ENCODE measurements at places on chromosomes 2 and 18.

- no peaks in the 10 kb centered on the region for H3K36me3 ChIP-seq
- no peak overlapping the region for H3K27ac ChIP-seq
- H3K4me3 ChIP-seq = no peak overlapping the region
- H3K27me3 ChIP-seq = no peaks in the 10 kb centered on the region
- H3K4me1 ChIP-seq = no peaks in the 10 kb centered on the region
Measured at GRCh38 chr18:61333746-61334490, 688 bp downstream of the CDH20 start.

GRCh38 chr2:64214281-64215115, 70.3 kb upstream of the PELI1 start:
- H3K27me3 ChIP-seq = no peaks in the 10 kb centered on the region
- H3K4me3 ChIP-seq = peak overlapping the region; percentile 55
- H3K4me1 ChIP-seq = peaks cover 33% of the 10 kb centered on the region
- peak overlapping the region; percentile 97 for H3K27ac ChIP-seq

GRCh38 chr18:35201256-35201931, 39.4 kb upstream of the ZNF397 start:
- H3K4me3 ChIP-seq = no peak overlapping the region
- H3K36me3 ChIP-seq = no peaks in the 10 kb centered on the region
- H3K4me1 ChIP-seq = 0 out of 2 replicates have a peak, but pooled peaks cover 2% of the 10 kb centered on the region
- H3K27me3 ChIP-seq = no peaks in the 10 kb centered on the region
- H3K27ac ChIP-seq = no peak overlapping the region

GRCh38 chr2:144484201-144484948, 35.5 kb downstream of the ZEB2 start:
- no peak for DNase-seq
- peaks cover 12% of the 10 kb centered on the region for H3K4me1 ChIP-seq
- no peaks in the 10 kb centered on the region for H3K27me3 ChIP-seq
- H3K36me3 ChIP-seq = no peaks in the 10 kb centered on the region

DNA sequence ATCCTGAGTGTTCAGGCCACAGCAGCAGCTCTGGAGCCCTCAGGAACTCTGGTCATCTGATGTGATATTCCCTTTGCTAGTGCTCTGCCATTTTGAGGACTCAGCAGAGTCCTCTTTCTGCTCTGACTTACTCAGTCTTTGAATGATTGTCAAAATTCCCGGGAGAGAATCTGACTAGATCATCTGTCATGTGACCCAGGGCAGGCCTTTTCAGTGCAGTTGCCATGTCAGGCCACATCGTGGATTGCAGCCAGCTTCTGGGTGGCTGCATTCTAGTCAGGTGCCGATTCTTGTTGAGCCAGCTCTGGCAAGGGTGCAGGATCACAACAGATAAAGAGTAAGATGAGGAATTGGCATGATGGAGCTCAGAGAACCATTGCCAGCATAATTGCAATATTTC, 795.6 kb downstream of the CPS1 start:
- H3K27me3 ChIP-seq = no peaks in the 10 kb centered on the region
- no peaks in the 10 kb centered on the region for H3K36me3 ChIP-seq
- no peak for DNase-seq
- no peak overlapping the region for H3K27ac ChIP-seq
- no peak overlapping the region for H3K4me3 ChIP-seq

DNA sequence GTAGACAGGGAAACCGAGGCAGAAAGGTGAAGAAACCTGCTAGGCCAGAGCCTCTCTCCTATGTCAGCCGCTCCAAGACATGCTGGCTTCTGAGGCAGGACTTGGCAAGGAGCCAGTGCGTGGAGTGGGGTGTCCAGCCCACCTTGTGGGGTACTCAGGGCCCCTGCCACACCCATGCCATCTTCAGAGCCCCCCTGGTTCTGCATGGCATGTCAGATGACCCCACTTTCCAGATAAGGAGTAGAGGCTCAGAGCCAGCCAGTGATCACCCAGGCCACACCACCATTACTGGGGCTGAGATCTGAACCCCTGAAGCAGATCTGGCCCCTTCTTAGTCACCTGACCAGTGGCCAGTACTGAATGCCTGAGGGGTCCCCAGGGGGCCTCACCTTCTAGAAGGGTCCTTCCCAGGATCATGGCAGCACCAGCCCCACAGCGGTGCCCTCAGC, 14.7 kb downstream of the CROCC2 start:
- H3K4me3 ChIP-seq = no peak overlapping the region
- H3K27ac ChIP-seq = no peak overlapping the region
- DNase-seq = no peak
- peaks cover 8% of the 10 kb centered on the region for H3K4me1 ChIP-seq
- no peaks in the 10 kb centered on the region for H3K27me3 ChIP-seq

Data from Karpas-422 (cell line).